ENCODE measurements at places on chromosomes 16 and 17.

DNA sequence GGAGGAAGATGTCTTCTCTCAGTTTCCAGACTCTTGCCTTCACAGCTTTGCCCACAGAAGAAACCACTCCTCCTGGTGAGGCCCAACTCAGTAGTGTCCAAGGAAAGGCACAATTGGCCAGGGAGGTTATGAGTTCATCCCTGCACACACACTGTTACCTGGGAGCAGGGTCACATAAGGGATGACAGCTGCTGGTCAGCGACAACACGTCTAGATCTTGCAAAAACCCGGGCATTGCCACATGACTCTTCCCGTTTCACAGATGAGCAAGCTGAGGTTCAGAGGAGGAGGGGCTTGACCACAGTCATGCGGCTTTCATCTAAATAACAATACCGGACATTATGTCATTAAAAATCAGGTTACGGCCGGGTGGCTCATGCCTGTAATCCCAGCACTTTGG is 186.0 kb downstream of the COPRS start:
- no peak for DNase-seq

- no peak for DNase-seq
Measured at GRCh38 chr17:71360301-71360700, 760.5 kb upstream of the SOX9 start.

- no peak for DNase-seq
Measured at GRCh38 chr16:80705596-80705995, 98.8 kb downstream of the CDYL2 start.

- DNase-seq, result no peak
Measured at GRCh38 chr16:30088832-30089624, 2.7 kb downstream of the TBX6 start.

- DNase-seq, result no peak
Measured at GRCh38 chr17:10249271-10250010, 51.0 kb upstream of the GAS7 start.

DNA sequence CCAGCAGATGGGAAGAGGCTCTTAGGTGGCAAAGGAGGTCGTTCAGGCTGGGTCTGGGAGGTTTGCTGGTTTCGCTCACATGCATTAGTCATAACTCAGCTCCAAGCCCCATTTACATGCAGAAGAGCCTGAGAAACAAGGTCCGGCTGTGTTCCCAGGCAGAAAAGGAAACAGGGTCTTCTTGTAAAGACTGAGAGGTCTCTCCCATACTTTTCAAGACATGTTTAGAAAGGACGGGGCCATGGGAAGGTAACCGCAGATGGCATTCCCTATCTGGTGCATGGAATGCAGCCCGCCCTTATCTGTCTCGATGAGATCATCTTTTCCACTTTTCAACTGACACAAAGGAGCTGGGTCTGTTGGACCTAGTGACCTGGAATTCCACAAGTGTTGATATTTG is 389.0 kb upstream of the CDH11 start:
- DNase-seq, result no peak

DNA sequence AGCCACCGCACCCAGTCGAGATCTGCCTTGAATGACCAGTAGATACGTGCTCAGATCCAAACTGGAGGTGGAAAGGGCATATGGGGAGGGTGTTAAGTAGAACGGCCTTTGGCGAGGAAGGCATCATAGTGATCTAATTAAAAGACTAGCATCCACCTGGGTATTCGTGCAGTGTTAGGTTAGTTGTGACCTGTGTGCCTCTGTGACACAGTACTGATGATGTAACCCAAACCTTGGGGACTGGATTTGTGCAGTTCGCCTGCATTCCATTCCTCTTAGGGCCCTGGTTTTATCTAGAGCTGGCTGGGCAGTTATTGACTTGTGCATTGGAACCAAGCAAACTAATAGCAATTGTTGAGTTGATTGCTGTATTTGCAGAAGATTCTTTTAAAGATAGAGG is 47.9 kb downstream of the SNX29 start:
- DNase-seq, result no peak

GRCh38 chr16:47956916-47957315 is 198.9 kb downstream of the ABCC12 start:
- peak; percentile 70 for DNase-seq

DNA sequence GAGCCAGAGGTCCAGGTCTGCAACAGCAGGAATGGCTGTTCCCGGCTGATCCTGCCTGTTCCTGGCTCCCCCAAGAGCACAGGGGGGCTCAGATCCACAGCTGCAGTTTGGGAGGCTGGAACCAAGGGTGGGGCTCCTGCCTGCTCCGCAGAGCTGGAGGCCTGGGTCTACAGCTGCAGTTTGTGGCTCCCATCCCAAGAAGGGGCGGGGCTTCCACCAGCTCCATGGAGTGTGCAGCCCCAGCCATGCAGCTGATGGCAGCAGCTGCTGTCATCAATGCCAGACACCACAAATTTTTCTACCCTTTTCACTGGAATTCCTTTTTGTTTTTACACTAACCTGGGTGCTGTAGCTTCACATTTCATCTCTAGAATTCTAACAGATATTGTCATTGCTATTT is 135.4 kb upstream of the KIF2B start:
- no peak for DNase-seq

DNA sequence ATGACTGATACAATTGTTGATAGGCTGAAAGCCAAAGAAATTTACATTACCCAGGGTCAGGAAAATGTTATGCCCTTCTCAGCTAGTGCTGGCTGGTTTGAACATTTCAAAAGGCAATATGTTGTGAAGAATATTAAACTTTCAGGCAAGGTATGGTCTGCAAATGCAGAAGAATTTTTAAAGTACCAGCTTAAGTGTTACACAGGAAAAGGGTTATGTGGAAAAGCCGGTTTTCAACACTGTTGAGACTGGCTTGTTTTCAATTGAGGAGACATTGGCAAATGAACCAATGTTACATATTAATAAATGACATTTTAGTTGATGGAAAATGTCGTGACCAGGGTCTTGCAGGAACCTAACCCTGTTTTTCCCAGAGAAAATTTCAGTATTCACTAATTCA is 215.8 kb upstream of the TBX2 start:
- DNase-seq, result no peak

DNA sequence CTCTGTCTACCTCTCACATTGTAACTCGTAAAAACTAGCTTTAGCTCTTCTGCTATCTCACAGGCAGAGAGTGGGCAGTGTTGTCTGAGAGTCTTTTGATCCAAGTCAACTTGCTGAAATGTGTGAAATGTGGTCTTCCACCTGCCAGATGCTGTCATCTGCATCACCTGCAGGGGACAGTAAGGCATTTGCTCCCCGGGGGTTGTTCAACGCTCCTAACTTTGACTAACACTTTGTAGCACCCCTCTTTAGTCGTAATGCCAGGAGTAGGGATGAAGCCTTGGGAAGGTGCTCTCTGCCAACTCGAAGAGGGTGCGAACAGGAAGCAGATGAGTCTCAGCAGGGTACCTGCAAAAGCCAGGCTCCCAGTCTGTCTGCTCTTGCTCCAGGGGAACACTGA is 36.1 kb downstream of the SNX11 start:
- no peak for DNase-seq

- DNase-seq, result no peak
Measured at GRCh38 chr17:77617516-77617915, 341.0 kb upstream of the TNRC6C start.

DNA sequence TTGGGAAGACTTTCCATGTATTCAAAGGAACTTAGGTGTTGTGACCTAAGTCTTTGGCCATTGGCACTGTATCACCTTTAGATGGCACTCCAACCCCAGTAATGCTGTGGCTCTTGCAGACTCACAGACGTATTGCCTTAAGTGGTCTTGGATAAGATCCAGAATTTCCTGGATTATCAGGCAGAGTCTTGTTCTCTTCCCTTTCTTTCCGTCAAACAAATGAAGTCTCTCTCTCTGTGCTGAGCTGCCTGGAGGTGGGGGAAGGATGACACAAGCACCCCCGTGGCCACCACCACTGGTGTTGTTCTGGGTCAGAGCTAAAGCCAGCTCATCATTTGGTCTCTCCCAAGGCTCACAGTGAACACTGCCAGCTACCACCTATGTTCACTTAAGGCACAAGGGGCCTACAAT is 789.9 kb upstream of the KIF2B start:
- DNase-seq, result peak; percentile 67

DNA sequence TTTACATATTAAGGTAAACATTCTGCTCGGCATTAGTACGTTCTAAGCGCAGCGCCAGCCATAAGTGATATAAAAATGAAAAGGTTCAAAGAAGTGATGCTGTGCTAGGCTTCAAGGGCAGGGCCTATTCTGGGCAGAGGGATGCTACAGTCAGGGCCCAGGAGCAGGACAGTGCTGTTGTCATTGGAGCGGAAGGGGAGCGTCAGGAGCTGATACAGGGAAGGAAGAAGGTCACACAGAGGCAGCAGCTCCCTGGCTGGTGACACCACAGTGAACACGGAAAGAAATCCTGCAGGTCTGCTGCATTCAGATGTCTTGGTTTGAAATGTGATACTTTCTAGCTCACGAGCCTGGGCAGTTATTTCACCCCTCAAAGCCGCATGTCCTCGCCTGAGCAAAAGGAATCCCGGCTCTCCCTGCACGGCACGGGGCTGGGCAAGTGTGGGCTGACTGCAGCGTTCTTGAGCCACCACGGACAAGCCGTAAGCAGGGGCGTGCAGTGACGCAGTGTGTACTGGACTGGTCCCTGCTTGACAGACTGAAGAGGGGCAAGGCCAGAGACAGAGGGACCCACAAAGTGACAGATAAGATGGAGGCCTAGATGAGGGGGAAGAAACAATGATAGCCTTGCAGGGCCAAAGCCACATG is 41.1 kb downstream of the ZCCHC14 start:
- DNase-seq, result no peak

GRCh38 chr17:41145261-41145660 is 4.4 kb downstream of the KRTAP4-5 start:
- no peak for DNase-seq

- no peak for DNase-seq
Measured at GRCh38 chr16:49012961-49013726, 268.5 kb downstream of the CBLN1 start.

- no peak for DNase-seq
Measured at GRCh38 chr16:27287887-27288286, 19.3 kb upstream of the NSMCE1 start.

DNA sequence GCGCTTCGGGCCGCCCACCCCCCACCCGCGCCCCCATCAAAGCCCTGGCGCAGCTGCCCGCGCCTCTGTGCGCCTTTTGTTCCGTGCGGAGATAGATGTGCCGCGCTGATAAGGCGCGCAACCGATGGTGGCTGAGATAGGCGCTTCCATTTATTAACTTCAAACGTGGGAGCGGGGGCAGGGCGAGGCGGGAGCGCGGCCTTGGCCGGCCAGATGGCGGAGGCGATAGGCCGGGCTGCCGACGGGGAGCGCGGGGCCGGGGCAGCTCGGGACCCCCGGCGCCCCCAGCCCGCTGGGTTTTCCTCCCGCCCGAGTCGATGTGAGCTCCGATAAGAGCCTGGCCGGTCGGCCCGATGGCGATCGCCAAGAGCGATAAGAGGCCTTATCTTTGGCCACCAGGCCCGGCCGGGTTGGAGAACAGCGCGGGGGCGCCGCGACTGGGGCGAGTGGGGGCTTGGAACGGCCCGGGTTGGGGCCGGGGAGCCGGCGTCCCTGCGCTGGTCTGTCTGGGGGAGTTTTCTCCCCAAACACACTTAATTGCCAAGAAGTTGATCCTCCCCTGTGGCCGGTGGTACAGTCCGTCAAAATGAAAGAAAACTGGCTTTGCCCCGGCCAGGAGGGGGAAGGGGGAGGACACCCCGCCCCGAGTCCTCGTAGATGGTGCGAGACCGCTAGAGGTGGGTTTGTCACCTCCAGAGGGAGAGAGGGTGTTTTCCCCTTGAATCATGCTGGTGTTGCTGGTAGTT is 2.7 kb downstream of the ZFPM1 start:
- peak; percentile 63 for DNase-seq

DNA sequence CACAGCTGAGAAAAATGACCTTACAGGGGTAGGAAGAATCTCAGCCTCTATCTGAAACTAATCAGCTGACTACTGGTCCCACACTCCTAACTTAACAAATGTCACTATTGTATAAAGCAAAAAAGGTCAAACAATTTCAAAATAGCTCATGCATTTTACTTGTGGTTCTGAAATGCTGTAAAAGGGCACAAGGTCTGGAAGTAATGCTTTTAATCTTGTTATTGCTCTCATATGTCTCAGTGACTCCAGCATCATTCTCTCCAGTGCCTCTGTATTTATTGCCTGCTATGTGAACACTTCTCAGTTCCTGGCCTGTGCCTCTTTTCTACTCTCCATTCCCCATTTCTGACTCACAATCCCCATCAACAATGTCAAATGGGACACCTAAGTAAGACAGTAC is 937.7 kb downstream of the CDH11 start:
- no peak for DNase-seq

GRCh38 chr16:10113248-10113647 is 69.0 kb downstream of the GRIN2A start:
- no peak for DNase-seq

GRCh38 chr16:87404764-87405625 is 12.9 kb downstream of the MAP1LC3B start:
- DNase-seq, result no peak

DNA sequence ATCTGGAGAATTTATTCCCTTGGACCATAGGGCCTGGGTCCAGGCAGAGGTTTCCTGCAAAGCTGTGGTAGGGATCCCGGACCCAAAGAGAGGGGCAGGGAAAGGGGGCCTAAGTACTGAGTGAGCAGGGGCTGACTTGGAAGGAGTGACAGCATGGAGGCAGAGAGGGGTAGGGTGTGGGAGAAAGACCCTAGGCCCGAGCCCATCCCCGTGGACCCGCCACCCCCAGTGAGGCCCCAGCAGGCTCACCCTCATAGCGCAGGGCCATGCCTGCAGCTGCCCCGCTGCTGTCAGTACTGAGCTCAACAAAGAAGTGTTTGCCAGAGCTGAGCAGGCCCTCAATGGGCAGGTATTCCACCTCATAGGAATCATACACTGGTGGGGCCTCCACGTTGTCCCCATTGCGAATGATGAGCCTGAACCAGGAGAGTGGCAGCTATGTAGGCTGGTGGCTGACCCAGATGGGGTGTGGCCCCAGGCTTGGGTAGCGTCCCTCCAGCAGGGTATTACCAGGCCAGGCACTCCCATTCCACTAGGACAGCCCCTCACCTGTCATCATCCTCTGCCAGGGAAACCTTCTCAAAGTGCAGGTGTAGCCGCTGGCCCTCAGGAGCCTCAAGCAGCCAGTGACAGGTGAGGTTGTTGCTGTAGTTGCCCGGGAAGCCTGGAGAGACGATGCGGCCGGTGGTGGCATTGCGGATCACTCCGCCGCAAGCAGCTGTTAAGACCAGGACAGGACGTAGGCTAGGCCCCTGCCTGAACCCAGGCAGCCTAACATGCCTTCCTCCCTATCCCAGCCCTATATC is 9.1 kb upstream of the PHF12 start:
- DNase-seq, result no peak

- no peak for DNase-seq
Measured at GRCh38 chr17:15437303-15437635, 30.2 kb downstream of the CDRT4 start.
